T-helper 2 cell treated with Interferon-gamma antibody and Interleukin-4, amounts not matched to agents 5 μg/mL and 100 μg/mL, for 36 hours (primary cell): ENCODE measurements at places on chromosomes 12 and 14.

DNA sequence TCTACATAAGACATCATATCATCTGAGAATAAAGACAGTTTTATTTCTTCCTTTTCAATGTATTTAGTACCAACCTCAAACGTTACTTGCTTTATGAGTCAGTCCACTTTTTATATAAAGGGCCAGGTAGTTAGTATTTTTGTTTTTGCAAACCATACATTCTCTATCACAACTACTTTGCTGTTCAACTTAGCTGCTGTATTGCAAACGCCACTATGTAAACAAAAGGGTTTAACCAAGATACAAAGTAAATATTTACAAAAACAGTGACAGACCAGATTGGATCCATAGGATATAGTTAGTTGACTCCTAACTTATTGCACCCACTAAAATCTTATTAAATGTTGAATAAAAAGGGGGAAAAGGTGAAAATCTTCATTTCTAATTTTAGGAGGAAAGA lies 87.7 kb upstream of the FOXG1 start:
- DNase-seq: no peak

- DNase-seq: no peak
These were observed 1.6 kb downstream of the DPF3 start for GRCh38 chr14:72892103-72892878.

- no peak for DNase-seq
These were observed 1.5 kb upstream of the PRPF40B start for GRCh38 chr12:49621651-49622500.

DNA sequence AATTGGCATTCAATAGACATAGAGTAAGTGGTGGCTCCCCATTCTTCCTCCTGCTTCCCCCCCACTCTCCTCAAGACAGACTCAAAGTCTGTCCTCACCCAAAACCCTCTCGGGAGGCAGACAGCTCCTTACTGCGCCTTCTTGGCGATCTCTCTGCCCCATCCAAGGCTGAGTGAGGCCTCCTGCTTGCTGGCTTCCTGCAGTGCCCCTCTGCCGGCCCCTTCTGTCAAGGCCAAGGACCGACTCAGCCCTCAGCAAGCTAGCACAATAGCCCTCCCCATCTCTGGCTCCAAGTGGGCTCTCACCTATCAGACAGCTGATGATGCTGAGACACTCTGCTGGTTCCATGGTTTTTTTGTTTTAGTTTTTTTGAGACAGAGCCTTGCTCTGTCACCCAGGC lies 62.5 kb upstream of the DLK1 start:
- DNase-seq: no peak

DNA sequence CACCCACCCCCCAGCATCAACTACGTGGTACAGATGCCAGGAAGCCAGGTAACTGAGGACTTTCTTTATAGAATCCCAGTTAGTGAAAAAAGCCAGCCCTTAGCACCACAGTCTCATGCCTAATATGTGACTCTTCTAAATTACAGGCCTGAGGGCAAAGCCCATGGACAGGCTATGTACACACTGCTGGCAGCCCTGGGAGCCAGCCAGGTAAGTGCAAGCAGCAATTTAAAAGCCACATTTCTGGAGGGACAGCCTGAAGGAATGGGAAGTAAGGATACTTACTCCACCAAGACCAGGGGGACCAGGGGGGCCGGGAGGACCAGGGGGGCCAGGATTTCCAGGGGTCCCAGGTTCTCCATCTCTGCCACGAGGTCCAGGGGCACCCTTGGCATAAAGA lies 7.0 kb downstream of the COL2A1 start:
- DNase-seq: no peak

DNA sequence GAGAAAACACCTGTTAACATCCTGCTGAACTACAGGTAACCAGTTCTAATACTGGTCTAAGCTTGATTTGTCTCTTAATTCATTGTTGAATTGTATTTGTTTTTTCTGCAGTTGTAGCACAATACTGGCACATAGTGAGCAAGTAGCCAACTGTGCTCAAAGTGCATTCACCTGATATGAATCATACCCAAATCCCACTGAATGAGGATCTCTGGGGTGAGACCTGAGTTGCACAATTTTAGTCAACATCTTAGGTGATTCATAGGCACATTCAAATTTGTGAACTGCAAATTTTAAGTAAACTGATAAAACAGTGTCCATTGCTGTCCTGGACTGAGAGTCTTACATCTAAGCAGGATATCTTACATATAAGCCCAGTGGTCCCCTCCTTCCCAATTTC lies 12.8 kb downstream of the KCNC2 start:
- no peak for DNase-seq

DNA sequence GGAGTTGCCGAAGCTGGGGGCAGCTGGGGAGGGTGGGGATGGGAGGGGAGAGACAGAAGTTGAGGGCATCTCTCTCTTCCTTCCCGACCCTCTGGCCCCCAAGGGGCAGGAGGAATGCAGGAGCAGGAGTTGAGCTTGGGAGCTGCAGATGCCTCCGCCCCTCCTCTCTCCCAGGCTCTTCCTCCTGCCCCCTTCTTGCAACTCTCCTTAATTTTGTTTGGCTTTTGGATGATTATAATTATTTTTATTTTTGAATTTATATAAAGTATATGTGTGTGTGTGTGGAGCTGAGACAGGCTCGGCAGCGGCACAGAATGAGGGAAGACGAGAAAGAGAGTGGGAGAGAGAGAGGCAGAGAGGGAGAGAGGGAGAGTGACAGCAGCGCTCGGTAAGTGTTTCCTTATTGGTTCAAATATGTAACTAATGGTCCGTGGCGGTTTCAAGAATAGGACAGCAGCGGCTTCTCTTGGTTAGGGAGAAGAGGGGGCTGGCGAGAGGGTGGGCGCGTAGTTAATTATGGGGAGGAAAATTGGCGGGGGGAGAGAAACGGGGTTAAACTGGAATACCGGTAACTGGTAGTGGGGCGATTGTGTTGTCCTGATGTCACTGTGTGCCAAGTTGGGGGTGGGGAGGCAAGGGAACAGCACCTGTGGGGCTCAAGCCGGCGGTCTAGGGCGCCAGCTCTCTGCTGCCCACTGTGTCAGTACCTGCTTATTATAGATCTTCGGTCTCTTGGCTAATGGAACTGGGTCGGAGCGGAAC lies 8.4 kb downstream of the HOXC8 start:
- DNase-seq: no peak

DNA sequence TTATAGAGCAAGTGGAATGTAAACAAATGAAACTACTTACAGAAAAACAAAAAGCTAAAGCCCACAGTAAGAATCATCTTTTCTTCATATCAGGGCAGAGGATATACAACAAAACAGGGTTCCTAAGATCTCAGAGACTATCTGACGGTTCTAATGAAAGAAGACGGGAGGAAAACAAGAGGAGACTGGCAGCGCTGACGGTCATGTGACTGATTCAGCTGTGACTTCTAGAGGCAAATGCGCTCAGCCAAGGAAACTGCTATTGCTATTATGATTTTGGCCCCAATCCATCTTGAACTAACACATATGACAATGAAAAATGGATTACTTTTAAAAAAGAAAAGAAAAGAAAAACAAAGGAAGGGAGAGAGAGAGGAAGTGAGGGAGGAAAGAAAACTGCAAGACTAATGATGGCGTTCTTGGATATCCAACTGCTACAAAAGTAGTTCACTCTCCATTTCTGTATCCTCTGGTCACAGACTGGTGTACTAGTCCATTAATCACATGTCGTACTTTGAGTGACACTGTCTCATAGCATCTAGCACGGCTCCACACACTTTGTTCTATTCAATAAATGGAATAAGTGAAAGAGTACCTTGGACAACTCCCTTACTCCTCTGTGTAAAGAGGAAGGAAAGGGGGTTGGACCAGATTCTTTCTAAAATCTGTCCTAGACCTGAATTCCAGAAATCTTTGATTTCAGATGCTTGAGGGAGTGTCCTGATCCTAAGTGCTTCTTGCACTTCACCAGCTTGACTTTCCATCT lies 119.3 kb downstream of the DAD1 start:
- no peak for DNase-seq

DNA sequence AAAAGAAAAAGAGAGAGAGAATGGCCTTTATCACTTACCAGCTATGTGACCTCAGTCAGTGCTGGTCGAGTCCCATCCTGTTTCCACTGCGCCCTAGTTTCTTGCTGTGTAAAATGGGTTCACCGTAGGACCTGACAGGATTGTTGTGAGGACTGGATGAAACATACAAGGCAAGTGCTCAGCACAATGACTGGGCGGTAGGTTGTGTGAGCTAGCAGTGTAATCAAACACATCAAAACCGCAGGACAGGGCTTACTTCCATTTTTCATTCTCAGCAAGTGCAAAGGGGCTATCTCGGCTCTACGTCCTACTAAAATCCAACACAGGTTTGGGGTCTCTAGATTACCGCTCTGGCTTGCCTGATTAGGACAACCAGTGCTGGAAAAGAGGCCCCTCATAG lies 36.4 kb upstream of the ATXN2 start:
- peak; percentile 6 for DNase-seq

DNA sequence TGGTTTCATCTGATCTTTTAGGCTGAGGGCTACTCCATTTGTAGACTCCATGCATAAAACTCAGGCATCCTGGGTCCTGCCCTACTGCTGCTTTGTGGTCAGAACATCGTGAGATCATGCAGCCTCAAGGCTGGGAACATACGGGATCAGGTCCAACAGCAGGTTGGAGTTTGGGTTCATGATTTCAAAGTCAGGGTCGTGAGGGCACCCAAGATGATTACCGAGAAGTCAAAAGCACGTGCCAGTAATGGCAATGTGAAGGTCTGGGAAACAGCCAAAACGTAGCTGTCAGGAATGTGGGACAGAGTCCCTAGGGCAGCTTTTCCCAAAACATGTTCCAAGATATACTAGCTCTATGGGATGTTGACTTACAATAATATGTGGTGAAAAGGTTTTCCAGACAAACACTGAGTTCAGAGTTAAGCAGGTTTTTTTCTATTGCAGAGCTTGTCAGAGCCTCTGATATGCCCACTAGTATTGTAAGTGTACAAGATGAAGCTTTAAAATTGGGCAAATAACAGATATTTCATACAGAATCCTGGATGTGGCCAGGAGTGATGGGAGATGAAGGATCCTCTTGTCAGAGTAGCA lies 130.3 kb upstream of the DNM1L start:
- DNase-seq: no peak
